Naive B cell (primary cell): ENCODE measurements at places on chromosomes 4 and X. TPM values are rescaled to one million over a fixed set of nuclear protein-coding genes. Genes with fewer than 3 reads are reported as not detected.

The PHEX gene
- not detected for polyA plus RNA-seq

The CT45A2 gene
- polyA plus RNA-seq = not detected

- no peaks in the 10 kb centered on the region for H3K4me1 ChIP-seq
- H3K36me3 ChIP-seq = no peaks in the 10 kb centered on the region
- DNase-seq = no peak
- H3K27me3 ChIP-seq = no peaks in the 10 kb centered on the region
Observed at GRCh38 chr4:187174749-187175148, 451.1 kb upstream of the FAT1 start.

The BEND2 gene
- polyA plus RNA-seq = 0.29 TPM

- H3K27me3 ChIP-seq = no peaks in the 10 kb centered on the region
- no peak for DNase-seq
- peak overlapping the region; percentile 83 for H3K27ac ChIP-seq
- H3K4me3 ChIP-seq = no peak overlapping the region
- peaks cover 25% of the 10 kb centered on the region for H3K36me3 ChIP-seq
- no peaks in the 10 kb centered on the region for H3K4me1 ChIP-seq
Observed at GRCh38 chr4:140642674-140643437, 74.1 kb upstream of the UCP1 start.

- H3K27ac ChIP-seq = peak overlapping the region; percentile 89
- peak overlapping the region; percentile 75 for H3K4me3 ChIP-seq
- H3K27me3 ChIP-seq = peaks cover 3% of the 10 kb centered on the region
- H3K4me1 ChIP-seq = peaks cover 22% of the 10 kb centered on the region
- peak; percentile 38 for DNase-seq
- peaks cover 6% of the 10 kb centered on the region for H3K36me3 ChIP-seq
Observed at GRCh38 chrX:45771560-45772340, 571.1 kb upstream of the DIPK2B start.
